ENCODE measurements at places on chromosomes 1 and 21.

DNA sequence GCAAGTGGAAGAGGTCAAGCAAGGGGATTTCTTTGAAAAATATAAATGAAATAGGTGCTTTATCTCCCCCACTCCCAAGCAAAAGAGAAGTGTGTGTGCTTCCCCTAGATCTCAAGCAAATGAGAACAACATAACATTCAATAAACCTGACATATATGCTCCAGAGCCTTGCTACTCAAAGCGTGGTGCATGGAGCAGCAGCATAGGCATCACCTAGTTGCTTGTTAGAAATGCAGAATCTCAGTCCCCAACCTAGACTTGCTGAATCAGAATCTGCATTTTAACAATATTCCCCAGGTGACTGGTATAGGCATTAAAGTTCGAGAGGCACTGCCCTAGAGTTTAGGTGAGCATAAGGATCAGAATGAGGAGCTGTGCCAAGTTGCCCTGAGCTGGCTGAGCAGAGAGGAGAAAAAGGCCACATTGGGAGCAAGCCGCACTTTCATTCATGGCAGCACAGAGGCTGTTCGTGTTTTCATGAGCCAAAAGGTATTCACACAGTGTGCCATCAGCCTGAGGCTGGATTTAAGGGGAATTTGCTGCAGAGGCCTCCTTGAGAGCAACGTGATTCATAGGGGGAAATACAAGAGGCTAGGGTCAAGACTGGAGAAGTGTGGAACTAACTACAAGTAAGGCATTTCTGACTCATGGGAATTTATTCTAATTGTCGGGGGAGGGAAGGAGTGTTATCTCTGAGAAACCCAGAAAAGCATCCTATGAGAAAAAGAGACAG is 14.3 kb upstream of the LPAR3 start:
- DNase-seq = no peak

- DNase-seq = no peak
Observed at GRCh38 chr1:151763990-151764389, 694 bp upstream of the MRPL9 start.

DNA sequence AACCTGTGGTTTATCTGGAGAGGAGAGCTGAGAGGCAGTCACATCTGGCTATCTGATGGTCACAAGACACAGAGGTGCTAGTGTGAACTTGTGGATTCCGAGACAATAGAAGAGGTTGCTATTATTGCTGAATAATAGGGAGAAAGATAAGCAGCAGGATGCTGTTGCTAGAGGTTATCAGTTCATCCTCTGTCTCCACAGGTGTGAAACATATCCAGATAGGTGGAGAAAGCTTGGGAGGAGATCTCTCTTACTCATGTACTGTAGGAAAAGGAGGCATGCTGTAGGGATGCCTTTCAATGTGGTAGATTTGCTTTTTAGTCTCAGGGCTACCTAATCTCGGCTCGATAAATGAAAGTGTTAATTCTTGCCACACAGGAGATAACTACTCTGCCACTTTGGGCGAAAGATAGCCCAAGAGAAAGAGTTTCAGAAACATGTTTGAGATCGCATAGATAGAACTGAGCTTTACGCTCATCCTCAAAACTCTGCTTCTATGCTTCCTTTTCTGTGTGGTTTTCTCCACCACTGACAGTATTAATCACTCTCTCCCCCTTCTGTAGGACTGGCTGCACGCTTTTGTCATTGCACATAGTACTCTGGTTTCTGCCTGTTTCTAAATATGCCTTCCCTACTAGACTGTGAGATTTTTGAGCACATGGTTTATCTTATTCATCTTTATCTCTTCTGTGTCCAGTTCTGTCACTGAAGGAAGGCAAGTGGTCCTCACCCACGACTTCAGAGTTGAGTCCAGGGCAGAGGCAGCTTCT is 36.7 kb upstream of the PLXNA2 start:
- DNase-seq = no peak

GRCh38 chr1:62128745-62129144 is 65.9 kb upstream of the L1TD1 start:
- DNase-seq = no peak

DNA sequence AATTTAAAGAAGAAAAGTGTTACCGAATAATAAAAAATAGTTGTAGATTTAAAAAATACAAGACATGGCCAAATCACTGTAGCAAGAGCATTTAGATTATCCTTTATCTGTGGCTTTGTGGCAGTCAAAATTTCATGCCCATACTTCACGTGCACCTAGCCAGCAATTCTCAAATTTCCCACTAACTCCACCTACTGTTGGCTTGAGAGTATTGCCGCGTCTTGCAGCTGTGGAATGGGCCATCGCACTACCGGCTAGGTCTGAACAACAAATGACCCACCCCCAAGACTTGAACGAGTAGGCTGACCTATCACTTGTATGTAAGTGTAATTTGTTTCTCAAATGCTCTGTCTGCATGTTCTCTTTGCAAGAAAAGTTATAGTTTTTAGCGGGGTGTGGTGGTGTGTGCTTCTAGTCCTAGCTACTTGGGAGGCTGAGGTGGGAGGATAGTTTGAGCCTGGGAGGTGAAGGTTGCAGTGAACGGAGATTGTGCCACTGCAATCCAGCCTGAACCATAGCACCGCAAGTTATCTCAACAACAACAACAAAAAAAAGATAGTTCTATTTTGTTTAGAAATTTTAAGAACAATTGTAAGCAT is 4.1 kb downstream of the KRTAP13-4 start:
- DNase-seq = no peak

- DNase-seq = no peak
Observed at GRCh38 chr21:43825936-43826622, 36.7 kb downstream of the RRP1 start.

DNA sequence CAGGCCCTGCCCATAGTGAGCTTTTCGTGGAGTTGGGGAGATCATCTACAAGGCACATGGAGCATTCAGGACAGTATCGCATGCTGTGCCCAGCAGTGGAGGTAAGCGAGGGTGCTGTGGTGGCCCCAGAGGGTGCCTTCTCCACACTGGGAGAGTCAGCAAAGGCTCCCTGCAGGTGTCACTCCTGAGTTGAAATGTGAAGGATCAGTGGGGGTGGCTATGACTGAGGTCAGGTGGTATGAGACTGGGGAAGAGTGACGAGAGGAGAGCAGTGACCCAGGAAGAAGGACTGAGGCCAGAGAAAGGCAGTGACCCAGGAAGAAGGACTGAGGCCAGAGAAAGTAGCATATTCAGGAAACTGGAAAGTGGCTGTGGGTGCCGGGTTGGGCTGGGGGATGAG is 53.0 kb downstream of the SPAG17 start:
- DNase-seq = no peak

DNA sequence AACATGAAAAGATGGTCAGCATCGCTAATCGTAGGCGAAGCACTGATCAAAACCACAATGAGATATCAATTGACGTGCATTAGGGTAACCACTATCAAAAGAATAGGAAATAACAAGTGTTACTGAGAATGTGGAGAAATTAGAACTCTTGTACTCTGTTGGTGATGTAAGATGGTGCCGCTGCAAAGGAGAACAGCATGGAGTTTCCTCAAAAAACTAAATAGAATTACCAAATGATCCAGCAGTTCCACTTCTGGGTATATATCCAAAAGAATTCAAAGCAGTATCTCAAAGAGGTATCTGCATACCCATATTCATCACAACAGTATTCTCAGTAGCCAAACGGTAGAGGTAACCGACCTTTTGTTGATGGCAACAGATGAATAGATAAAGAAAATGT is 8.3 kb upstream of the CD101 start:
- DNase-seq = no peak

- DNase-seq = no peak
Observed at GRCh38 chr1:6005276-6005917, 13.2 kb upstream of the NPHP4 start.

DNA sequence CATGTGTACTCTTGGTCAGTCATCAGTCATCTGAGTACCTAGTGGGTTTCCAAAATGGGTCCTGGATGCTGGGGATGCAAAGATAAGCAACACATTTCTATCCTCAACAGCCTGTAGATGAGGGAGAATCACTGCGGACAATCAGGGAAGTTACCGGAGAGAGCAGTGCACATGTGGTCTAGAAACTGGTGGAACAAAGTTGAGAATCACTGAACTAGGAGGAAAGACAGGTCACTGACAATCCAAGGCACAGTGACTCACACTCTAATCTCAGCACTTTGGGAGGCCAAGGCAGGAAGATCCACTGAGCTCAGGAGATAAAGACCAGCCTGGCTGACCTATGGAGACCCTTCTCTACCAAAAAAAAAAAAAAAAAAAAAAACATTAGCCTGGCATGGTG is 31.4 kb upstream of the LGALS8 start:
- no peak for DNase-seq

DNA sequence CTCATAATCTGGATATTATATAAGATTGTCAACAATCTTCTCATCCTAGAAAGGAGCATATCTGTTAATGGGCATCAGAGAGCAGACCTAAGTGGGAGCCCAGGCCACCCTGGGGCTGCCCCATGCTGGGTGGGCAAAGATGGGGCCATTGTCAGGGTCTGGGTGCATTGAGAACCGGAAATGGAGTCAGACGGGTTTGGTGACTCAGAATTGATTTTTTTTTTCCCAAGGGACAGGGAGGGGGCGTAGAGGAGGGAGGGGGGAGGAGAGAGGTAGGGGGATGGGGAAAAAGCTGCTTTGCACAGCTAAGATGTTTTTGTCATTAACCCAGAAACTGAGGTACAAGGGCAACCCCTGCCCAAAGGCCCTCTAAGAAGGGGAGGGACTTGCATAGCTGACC is 1.3 kb downstream of the ATXN7L2 start:
- no peak for DNase-seq

DNA sequence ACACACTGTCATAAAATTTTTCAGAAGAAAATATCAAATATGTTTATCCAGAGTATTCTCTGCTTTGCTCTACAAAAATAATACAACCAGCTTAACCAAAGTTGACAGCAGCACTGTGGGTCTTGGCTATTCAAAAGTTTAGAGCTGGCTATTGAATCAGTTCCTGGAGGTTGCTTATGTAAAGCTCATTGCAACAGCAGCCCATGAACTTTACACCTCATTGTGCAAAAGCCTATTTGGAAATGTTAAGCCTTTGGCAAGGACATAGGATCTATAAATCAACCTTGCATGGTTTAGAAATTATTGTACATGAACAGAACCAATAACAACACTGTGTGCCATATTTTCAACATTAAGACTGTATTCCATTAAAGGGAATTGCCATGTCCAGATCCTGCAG is 714.9 kb downstream of the ADGRL2 start:
- no peak for DNase-seq

GRCh38 chr21:43716376-43717165 is 2.4 kb upstream of the PDXK start:
- DNase-seq = no peak

DNA sequence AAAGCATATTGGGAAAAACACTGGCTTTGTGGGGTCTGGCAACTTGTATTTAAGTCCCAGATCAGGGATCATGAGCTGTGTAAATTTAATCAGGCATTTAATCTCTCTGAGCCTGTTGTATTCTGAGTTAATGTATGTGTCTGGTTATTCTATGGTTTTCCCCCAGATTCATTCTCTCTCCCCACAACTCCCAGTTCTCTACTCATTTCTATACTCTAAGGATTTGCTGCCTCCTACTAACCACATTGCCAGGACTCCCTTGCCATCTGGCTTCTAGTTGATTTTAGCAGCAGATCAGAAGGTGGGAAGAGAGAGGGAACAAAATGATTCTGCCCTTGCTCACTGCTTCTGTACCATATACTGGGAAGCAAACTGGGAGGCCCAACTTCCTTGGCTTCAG is 31.4 kb upstream of the S1PR1 start:
- no peak for DNase-seq

DNA sequence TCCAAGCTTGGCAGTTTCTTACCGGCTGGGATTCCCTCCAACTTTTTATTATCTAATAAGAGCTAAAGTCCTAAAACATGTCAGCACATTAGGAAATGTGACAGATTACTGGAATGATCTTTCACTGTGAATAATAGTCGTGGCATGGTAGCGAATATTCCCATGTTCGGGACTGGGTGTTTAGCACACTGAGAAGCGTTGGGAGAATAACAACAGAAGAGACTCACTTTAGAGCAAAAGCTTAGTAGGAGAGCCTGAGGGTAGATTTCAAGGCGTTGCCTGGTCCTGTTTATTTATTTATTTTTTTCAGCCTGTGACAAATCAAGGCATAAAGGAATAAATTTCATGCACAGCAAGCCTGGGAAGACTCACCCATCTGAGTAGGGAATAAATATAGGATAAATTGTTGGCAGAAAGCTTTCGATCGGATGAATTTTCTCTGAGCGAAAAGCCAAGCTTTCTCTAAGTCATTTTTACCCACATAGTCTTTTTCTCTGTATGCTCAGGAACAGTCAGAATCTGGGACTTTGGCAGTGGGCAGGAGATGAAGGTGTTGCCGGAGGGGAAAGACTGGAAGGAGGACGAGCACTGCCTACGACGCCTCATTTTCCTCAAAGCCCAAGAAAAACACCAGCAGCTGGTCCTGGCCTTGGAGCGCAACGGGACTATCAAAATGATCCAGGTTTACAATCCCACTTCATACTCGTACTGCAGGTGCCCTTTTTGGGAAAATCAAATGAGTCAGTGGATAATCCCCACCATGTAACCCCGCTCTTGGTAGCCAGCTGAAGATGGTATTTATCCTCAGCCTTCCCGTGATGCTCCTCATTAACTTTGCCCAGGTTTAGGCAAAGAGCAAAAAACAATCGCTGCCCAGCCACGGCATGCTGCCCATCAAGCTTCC is 97.2 kb downstream of the WDR64 start:
- DNase-seq = no peak

DNA sequence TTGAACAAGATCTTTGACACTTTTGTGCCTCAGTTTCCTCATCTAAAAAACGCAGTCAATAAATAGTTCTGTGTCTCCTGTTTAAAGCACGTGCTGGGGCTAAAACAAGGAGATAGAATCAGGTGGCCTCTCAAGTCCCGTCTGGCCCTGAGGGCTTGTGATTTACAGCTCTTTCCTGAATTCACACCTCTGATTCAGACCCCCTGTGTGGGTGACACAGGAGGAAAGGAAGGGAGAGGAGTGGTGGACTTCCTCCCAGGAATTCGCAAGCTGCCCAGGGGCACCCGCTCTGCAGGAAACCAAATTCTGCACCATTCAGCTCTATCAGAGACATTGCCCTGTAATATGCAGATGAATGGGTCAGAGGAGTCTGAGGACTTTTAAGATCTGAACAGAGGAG is 5.2 kb upstream of the PRR9 start:
- no peak for DNase-seq

All from stimulated activated CD4-positive, alpha-beta T cell treated with anti-CD3 and anti-CD28 coated beads, Interleukin-4, amount 100 ng/mL, for 4 hours (primary cell).